ENCODE measurements at places on chromosomes 2 and 18. TPM values are rescaled to one million over a fixed set of nuclear protein-coding genes. Genes with fewer than 3 reads are reported as not detected.

GRCh38 chr18:52394602-52395001 is 54.6 kb downstream of the DCC start:
- DNase-seq: no peak

DNA sequence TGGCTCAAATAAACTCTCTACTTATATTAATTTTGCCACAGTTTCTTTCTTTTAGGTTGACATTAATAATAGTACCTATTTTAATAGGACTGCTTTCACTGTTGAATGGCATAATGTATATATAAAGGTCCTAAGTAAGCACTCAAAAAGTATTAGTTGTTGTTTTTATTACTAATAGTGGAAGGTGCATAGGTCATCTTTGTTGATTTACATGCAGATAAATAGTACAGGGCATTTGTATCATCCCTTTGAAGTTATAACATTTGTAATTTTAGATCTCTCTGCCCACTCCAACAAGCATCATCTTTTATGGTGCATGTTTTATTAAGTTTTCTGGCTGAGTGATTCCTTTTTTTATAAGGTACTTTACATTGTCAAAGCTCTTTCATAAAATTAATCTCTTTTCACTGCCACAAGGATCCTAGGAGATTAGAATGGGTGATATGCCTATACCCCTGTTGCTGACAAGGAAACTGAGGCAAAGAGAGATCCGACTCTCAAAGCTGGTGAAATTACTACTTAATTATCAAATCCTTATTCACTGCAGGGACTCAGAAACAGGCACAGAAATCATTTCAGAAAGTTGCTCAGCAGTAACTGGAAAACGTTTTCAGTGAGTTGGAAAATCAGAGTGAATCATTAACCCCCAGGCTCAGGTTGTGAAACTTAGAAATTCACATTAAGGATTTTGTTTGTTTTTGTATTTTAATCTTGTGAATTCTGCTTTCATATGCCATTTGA is 299.6 kb downstream of the AGPS start:
- DNase-seq: no peak

DNA sequence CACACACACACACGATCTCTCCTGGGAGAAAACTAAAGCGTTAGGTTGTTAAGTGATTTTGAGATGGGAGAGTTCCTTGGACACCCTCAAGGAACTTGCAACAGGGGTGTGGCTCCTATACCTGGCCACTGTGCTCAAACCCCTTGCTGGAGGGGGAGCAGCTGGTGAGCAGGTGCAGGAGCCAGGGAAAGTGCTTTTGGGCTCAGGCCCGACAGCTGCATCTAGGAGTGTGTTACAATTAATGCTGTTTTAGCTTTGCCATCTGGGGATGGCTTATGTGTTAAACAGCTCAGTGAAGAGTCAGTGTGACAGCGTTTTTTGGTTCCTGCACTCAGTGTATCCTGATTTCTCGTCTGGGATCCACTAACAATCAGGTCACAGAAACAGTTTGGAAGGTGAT is 510.8 kb downstream of the TRIB2 start:
- no peak for DNase-seq

DNA sequence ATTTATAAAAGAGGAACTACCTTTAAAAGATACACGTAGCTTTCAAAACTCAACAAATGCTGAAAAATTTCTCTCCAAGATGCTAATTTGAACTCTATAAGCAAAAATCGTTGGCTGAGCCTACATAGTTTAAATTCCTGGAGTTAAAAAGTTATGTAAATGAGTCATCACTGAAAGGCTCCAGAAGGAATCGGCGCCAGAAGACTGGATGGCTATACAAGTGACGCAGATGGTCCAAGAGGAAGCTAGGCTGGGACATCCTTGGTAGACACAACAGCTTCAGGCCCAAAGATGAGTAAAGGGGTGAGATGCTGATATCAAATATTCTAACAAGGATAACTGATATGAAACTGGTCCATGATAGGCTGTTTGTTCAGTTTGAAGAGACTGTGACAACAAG is 22.8 kb upstream of the DNAH6 start:
- peak; percentile 51 for DNase-seq

DNA sequence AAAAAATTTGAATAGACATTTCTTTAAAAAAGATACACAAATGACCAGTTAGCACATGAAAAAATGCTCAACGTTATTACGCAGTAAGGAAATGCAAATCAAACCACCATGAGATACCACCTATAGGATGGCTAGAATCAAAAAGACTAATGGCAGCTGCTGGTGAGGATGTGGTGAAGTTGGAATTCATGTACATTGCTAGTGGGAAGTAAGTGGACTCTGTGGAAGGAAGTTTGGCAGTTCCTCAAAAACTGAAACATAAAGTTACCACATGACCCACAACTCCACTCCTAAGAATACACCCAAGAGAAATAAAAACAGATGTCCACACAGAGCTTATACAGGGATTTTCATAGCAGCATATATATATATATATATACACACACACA is 51.2 kb downstream of the MBP start:
- DNase-seq: no peak

DNA sequence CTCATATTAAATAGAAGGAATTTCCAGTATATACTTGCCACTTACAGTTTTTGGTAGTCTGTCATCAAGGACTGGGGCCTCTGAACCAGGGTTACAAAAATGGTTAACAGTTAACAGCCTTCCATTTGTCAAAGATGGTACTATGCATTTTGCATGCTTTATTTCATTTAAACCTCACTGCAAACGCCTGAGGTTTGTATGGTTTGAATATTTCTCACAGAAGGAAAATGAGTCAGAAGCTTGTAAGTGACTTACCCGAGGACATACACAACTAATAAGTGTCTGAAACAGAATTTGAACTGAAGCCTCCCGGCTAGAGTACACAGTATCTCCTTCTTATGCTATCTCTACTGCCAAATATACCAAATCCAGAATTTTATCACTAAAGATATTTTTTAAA is 1593.5 kb upstream of the ACVR2A start:
- DNase-seq: no peak

GRCh38 chr2:83364264-83364663 is 1094.8 kb downstream of the SUCLG1 start:
- DNase-seq: peak; percentile 66

DNA sequence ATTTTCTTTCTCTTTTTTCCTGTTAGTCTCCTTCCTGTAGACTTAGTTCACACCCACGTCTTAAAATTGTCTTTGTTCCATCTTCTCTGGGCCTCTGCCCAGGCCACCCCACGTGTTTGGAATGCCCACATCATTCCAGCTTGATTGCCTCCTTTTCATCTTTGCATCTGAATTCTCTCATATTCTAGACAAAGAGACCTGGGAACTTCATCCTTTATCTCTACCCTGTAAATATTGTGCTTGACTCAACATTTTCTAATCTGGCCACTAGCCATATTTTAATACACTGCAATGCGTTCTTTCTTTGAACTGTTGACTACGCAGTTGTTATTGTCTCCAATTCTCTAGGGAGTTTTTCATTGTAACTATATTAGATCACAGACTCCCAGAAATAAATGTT is 187.5 kb upstream of the NRXN1 start:
- DNase-seq: no peak

DNA sequence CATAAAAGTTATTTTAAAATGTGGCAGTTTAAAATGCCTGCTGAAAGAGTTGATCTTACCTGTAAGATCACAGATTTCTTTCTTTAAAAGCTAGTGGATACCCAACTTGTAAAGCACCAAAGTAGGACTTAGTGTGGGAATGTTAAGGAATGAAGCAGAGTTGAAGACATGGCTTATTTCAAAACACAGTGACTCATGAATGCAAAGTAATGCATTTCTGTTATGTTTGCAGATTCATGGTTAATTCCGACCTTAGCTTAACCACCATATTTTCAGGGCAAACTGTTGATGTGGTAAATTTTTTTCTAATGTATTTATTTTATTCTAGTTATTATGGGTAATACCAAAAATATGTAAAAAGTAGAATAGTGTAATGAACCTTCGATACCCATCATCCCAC is 206.8 kb upstream of the FOSL2 start:
- DNase-seq: peak; percentile 31

- DNase-seq: no peak
Observed at GRCh38 chr2:8525582-8526402, 156.1 kb upstream of the ID2 start.

DNA sequence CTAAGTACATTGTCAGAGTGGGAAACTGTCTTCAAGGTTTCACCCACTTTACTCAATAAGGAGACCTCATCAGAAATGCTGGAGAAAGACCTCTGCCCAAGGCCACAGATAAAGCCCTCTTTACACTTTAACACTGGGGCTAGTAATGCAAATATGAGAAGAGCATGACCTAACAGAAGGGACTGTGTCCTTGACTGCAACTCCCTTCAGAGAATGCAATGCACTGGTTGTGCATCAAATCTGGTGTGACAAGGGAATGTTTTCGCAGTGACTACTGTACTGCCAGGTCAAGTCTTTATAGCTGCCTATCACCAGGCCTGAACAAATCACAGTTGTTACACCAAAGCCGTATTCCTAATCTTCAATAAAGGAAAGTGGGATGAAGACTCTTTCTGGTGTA is 28.6 kb downstream of the CDH19 start:
- no peak for DNase-seq

GRCh38 chr18:55317864-55318263 is 270.1 kb downstream of the TCF4 start:
- no peak for DNase-seq

ACKR3 gene
- polyA plus RNA-seq: 6.6 TPM

CHST10 gene
- 11.7 TPM for polyA plus RNA-seq

FHOD3 gene
- 27.1 TPM for polyA plus RNA-seq

B3GNT7 gene
- 0.06 TPM for polyA plus RNA-seq

LRRC30 gene
- not detected for polyA plus RNA-seq

IER3IP1 gene
- polyA plus RNA-seq: 11.1 TPM

SLC14A1 gene
- 0.77 TPM for polyA plus RNA-seq

CLHC1 gene
- 3.8 TPM for polyA plus RNA-seq

MEP1B gene
- polyA plus RNA-seq: not detected
